ENCODE measurements at places on chromosomes 5 and 9.

GRCh38 chr5:113435575-113435974 is 786 bp upstream of the TSSK1B start:
- no peak for DNase-seq

GRCh38 chr5:54876-55569 is 36.9 kb upstream of the PLEKHG4B start:
- DNase-seq, result no peak

- no peak for DNase-seq
These were observed 56.8 kb upstream of the SYNPO start for GRCh38 chr5:150583541-150584225.

DNA sequence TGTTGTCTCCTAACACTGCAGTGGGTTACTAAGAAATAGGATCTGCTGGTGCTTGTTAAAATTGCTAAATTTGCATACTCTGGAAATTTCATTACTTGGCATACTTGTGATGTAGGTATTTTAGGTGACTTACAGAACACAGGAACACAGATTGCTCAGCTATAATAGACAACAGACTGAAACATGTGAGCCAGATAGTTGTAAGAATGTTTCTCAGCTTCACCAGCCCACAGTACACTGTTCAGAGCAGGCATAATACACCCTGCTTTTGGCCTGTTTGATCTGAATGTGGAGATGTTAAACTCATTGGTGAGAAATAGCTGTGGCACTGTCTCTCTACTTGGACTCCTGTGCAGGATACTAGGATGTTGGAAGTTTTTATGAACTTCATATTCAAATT is 275.7 kb downstream of the CSNK1G3 start:
- no peak for DNase-seq

- no peak for DNase-seq
These were observed 2.1 kb upstream of the PGGT1B start for GRCh38 chr5:115264786-115265185.

- no peak for DNase-seq
These were observed 694 bp upstream of the UAP1L1 start for GRCh38 chr9:137076636-137077009.

- no peak for DNase-seq
These were observed 9.1 kb downstream of the MAN1B1 start for GRCh38 chr9:137095664-137096517.

GRCh38 chr5:132681476-132681831 is 7.7 kb downstream of the IL4 start:
- no peak for DNase-seq

DNA sequence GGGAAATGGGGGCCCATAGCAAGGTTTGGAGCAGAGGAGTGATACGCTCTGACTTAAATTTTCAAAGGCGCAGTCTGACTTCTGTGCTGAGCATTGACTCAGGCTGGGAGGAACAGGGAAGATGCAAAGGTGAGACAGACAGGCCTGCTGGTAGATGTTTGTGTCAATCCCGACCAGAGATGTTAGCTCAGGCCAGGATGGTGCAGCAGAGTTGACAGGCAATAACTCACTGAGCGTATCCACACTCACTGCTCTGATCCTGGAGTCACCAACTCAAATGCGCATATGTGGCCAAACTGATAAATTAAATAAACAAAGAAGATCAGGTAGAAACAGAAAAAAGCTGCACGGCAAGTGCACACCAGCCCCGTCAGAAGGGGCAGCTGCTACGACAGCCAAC is 95.3 kb downstream of the SPOCK1 start:
- no peak for DNase-seq

GRCh38 chr9:112035166-112035826 is 138.7 kb downstream of the UGCG start:
- DNase-seq, result no peak

DNA sequence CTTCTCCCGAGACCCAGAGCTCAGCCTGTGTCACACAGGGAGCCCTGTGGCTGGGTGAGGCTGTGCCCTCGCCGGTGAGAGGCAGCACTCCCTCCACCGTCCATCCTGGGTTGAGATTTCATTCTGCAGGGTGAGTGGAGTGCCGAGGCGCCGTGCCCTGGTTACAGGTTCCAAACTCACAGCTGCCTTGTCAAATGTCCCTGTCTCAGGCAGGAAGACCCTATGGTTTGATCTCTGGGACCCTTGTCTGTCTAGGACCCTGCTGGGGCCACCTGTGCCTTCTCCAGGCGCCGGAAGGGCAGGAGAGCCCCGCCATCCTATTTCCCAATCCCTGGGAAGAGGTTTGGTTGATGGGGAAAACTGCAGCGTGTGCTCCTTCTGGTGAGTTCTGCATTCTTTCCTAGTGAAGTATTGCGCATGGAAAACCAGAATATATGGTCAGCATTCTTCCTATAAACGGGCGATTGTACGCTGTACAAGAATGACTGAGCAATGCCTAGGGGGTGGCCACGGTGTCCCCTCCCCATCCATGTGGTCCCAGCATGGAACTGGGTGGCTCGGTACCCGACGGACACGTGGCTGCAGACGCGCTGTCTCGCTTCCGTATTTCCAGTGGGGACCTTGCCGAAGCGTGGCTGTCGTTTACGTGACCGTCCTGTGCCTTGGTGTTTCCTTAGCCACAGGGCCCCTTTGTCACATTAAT is 95.9 kb upstream of the COL5A1 start:
- no peak for DNase-seq

DNA sequence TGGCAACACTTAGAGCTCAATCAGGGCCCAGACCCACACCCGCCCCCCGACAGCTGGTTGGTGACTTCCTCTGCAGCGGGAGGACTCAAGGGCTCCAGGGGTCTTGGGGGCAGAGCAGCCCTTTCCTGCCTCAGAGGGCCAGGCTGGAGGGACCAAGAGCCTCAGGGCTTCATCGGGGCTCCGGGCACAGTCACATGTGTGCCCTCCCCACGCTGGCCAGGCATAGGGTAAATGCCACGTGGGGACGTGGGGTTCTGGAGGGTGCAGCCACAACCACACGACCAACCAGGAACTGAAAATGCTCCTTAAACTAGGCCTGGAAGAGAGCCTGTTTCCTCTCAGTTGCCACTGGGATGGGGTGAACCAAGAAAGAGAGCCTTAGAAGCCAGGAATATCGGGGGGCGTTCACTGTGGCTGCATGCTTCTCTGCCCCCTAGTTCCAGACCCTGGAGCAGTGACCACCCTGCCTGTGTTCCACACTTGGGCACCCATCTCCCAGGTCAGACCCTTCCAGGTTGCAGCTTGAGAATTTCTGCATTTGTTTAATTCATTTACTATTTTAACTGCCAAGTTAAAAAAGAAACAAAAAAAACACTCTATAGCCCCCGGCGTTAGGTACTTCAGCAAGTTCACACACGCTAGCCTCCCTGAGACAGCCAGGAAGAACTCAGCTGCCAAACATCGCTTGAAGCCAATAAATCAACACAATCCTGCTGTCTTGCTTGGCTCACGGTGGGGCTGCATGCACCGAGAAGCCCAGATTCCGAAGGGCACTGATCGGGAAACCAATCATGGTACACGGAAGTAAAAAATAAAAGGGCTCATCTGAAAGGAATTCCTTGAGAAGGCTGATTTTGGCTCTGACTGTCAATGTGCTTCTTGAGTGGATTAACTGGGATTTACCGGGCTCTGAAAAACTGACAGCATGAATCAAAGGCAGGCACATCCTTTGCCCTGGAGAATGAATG is 56.1 kb upstream of the PHYKPL start:
- no peak for DNase-seq

DNA sequence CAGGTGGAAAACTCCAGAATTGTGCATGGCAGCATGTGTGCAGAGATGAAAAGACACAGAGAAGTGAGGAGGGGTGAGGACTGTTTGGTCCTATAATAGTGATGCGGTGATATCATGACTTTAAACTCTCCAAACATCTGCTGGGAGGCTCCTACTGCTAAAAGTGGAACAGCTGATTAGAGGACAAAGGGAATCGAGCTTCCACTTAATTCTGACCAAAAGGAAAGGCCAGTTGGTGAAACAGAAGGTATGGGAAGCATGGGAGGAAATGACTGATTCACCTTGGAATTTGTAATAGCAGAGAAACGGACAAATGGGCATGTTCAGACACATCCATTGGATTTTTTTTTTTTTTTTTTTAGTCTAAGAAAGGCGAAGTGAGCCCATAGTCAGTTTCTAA is 67.5 kb upstream of the MAMDC2 start:
- peak; percentile 87 for DNase-seq

GRCh38 chr9:122961139-122961538 is 20.3 kb downstream of the RABGAP1 start:
- no peak for DNase-seq

DNA sequence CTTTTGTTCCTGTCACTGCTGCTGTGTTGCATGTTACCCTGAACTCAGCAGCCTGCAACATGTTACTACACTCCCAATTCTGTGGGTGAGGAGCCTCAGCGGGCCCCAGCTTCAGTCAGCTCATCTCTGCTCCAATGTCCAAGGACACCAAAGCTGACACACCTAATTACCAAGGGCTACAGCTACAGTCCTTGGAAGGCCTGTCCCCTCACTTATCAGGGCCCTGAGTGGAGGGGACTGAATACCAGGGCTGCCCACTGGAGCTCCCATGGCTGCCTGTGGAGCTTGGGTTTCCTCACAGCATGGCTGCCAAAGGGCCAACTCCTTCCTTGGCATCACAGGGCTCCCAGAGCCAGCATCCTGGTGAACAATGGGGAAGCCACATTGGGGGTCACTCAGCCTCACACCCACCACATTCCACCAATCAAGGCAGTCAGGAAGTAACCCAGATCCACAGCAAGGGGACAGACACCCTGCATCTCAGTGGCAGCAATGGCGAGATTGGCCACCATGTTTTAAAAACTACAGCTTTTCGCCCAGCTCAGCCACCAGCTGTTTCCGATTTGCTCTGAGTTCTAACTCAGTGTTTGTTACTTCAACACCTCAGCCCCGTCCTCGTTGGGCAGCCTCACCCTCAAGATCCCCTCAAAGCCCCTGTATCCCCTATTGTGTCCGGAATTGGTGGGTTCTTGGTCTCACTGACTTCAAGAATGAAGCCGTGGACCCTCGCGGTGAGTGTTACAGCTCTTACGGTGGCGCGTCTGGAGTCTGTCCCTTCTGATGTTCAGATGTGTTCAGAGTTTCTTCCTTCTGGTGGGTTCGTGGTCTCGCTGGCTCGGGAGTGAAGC is 18.9 kb downstream of the SEMA4D start:
- DNase-seq, result no peak

- DNase-seq, result no peak
These were observed 62.5 kb downstream of the MVB12B start for GRCh38 chr9:126388964-126389708.

DNA sequence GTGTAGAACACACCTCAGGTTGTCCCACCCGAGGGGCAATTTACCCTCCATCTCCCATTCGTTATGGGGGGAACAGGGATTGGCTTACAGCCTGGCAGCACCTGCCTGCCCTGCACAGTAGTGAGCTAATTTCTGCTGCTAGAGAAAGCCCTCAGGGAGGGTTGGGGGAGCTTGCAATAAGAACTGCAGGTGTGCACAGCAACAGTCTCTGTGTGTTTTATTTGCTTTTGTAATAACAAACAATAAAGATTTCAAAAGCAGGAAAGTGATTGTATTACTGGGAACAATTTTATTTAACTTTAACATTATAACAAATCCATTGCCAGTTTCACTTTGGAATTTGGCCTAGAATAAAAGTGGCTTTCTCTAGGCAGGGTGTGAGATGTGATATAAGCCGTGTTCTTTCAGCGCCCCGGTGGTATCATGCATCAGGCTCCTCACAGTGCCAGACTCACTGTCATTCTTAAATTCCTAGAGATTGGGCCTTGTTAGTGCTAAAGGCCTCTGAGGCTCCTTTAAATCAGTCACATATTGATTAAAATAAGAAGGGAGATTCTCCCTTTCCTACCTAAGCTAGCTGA is 81.1 kb downstream of the RMI1 start:
- DNase-seq, result no peak

DNA sequence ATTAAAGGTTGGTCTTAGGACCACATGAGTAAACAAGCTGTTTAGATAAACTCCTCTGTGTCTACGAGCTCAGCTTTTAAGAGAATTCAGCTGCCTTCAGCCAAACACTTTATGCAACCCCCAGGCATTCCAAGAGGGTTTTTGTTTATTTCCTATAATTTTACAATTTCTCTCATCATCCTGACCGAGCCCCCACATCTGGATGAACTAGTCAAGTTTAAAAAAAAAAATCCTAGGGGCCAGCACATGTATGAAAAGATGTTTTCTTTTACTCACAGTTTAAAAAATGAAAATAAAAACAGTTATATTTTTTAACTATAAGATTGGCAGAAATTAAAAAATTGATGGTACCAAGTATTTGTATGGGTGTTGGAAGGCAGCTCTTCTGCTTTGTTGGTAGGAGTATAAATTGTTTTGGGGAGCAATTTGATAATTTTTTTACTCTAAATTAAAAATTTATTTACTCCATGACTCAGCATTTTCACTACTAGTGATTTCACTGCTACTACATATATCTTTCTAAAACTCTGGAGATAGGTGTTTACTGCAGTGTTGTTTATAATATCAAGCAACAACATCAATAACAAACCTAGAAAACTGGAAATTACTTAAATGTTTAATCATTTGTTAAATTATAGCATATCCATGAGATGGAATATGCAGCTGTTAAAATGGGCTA is 18.1 kb downstream of the YTHDC2 start:
- DNase-seq, result no peak

- no peak for DNase-seq
These were observed 157.7 kb downstream of the SLC24A2 start for GRCh38 chr9:19631181-19631580.

- DNase-seq, result no peak
These were observed 35.2 kb upstream of the PAM start for GRCh38 chr5:102719886-102720285.

GRCh38 chr9:81530310-81530810 is 159.0 kb downstream of the TLE1 start:
- no peak for DNase-seq

- DNase-seq, result no peak
These were observed 19.1 kb downstream of the NNT start for GRCh38 chr5:43622074-43622473.

DNA sequence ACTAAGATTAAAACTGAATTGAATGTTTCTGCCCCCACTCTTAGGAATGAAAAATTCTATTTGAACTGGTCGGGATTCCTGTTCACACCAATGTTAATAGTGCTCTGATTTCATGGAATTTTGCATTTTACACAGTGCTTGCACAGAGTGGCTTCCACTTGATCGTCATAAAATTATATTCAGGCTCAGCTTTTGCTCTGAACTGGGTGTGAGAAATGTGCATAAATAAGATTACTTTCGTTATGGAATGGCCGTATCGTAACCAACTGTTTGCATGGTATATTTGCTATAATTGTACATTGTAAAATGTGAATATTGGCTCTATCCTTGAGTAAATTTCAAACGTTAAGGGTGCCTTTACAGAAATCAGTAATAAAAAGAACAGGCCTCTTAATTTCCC is 240.9 kb downstream of the RFK start:
- DNase-seq, result no peak

- no peak for DNase-seq
These were observed 450 bp downstream of the GPBP1 start for GRCh38 chr5:57174128-57174889.

DNA sequence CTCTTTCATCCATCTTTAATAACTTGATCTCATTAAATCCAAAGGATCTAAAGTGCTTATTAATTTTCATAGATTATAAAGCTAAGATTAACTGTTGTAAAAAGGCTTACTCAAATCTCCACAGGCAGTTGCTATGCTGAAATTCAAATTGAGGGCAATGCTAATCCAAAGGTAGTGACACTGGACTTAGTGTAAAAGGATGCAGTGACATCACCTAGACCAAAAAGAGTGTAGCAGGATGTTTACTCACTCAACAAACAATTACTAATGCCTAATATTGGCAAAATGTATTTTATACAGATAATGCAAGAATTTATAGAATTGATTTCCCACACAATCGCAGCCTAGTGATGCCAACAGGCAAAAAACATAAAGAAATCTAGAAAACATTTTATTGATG is 756.2 kb downstream of the CDH9 start:
- DNase-seq, result no peak
